ENCODE measurements at places on chromosomes 16 and 17. TPM values are rescaled to one million over a fixed set of nuclear protein-coding genes. Genes with fewer than 3 reads are reported as not detected.

CLEC18C gene
- not detected for total RNA-seq

NATD1 gene
- total RNA-seq = 7.3 TPM

MMD gene
- total RNA-seq = 7.0 TPM

PAQR4 gene
- total RNA-seq = 3.3 TPM

FBXL16 gene
- total RNA-seq = under 0.01 TPM

TMC7 gene
- total RNA-seq = 0.81 TPM

KRTAP2-1 gene
- total RNA-seq = not detected

DLX4 gene
- not detected for total RNA-seq

PTGES3L gene
- not detected for total RNA-seq

ABAT gene
- 12.4 TPM for total RNA-seq

SLC47A2 gene
- 0.36 TPM for total RNA-seq

SKAP1 gene
- not detected for total RNA-seq

RBFOX1 gene
- total RNA-seq = not detected

COX6A2 gene
- total RNA-seq = not detected

KRTAP2-2 gene
- not detected for total RNA-seq

TEKT1 gene
- not detected for total RNA-seq
